ENCODE measurements at places on chromosomes 11 and 22. TPM values are rescaled to one million over a fixed set of nuclear protein-coding genes. Genes with fewer than 3 reads are reported as not detected.

Gene TMEM218
- polyA plus RNA-seq: 26.9 TPM

DNA sequence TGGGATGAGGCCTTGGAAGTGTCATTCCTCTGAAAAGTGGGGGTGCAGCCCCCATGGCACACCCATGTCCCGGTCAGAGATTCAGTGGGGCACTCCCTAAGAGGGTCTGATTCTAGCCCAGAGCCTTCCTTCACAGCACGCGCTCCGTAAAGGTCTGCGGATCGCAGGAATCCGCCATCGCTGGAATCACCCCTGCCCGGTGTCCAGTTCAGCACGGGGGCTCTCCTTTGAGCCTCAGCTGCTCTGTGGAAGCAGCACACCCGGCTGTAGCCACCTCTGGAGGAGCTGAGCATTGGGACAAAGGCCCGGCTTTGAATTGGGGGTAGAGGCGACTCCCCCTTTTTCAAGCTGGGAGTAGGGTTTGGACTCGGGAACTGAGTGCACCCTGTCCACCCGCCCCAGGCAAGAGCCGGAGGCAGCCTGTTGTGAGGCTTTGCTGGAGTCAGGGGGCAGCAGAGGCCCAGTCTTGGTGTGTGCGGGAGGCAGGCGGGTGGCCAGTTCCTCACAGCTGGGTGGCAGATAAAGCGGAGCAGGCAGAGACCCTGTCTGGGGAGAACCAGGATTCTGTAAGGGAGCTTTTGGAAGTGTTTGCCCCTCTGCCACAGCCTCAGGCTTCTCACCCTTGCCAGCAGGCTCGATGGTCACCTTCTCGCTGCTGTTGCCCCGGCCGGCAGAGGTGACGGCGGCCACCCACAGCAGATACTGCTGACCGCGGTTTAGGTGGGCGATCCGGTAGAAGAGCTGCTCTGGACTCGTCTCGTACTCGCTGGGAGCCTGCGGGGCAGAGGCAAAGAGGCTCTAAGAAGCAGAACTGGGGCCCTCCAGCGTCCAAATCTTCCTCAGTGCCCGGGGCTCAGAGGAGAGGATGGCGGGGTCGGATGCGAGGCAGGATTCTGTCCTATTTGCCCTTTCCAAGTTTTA lies 115.9 kb downstream of the CEP164 start:
- DNase-seq: peak; percentile 74

DNA sequence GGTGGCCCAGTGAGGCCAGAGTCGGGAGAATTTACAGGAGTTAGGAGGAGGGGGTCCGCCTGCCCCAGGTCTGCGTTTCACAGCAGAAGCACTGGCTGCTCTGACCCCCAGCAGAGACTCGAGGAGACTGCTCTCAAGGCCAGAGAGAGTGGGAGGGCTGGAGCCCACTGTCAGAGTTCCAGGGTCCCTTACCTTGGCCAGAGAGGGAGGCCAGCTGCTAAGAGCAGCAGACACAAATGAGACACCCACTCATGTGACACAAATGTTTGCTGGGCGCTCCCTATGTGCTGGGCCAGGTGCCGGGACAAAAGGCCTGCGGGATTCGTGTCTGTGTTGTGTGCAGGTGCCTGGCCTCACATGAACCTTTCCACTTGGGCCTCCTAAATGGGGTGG lies 2.8 kb upstream of the TNFRSF13C start:
- peak; percentile 49 for DNase-seq

GRCh38 chr11:37394236-37394870 lies 796.3 kb upstream of the RAG2 start:
- DNase-seq: no peak

Gene PCSK7
- polyA plus RNA-seq: 21.7 TPM

- no peak for DNase-seq
Observed at GRCh38 chr11:109153836-109154235, 268.2 kb upstream of the C11orf87 start.

Gene UPK3A
- polyA plus RNA-seq: not detected

GRCh38 chr22:45009606-45010531 lies at the start of gene PHF21B:
PHF21B (minus strand) TSS chr22:45010005; CDS start chr22:45009549, 456 bp downstream.
- DNase-seq: peak; percentile 72

DNA sequence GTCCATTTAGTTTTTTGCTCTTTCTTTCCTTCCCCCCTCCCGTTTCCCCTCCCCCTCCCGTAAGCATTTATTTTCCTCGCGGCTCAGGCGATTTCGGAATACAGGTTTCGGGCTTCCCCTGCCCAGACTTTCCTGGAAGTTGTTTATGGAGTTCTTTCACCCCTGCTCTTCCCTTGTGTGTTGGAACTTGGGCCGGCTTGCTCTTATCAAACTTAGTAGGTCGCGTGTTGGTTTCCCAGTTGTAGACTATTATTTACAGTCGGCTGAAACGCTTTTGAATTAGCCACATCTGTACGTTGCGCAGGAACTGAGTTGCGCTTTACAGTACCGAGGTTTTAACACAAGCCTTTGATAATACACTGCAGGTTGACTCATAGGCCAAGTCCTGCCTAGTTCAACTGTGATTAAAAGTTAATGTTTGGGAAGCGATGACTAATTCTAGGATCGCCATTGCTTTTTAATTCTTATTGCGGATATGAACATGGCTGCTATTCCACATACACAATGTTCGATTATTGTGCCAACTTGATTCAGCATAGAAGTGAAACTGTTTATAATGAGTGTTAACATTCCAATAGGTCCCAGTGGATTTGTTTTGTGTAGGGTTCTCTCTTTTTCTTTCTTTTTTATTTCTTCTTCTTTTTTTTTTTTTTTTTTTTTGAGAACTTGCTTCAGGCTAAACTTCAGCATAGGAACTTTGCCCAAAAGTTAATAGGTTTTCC lies 1.7 kb downstream of the YAP1 start:
- DNase-seq: peak; percentile 85

DNA sequence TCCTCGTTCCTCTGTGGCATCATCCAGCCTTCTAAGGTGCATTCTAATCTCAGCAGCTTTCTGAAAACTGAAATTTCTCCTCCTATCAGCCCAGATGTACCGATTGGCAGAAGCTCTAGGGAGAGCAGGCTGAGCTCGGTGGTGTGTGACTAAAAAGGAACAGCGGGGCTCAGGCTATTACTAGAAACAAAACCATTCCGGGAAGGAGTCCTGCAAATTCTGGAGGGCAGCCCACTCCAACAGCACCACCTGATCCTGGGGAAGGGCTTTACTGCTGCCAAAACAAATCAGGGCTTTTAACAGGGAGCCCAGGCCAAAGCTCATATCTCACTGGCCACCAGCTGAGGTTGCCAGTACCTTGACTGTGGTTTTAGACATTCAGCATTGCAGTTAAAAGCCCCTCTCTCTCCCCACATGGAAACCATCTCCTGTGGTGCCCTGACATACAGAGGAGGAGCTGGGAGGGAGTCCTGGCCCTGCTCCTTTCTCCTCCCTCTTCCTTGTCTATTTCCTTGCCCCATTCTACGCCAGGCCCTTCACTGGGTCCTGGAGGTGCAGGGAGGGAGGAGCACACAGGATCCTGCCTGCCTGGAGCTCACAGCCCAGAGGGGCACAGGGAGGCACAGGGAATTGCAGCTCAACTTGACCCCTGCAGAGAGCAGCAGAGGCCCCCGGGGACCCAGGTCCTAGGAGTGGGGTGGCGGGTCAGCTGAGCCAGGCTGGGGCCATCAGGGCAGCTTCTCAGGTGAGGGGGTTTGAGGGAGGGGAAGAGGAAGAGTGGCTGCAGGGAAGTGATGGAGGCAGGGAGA lies 889 bp downstream of the PLAAT4 start:
- peak; percentile 80 for DNase-seq

Gene SYT8
- 1.2 TPM for polyA plus RNA-seq

Gene PARVA
- polyA plus RNA-seq: 51.3 TPM

Gene MCHR1
- polyA plus RNA-seq: 0.24 TPM

GRCh38 chr11:819943-820649 lies 1.4 kb downstream of the PNPLA2 start:
- peak; percentile 80 for DNase-seq

- no peak for DNase-seq
Observed at GRCh38 chr11:76897233-76897632, 36.5 kb downstream of the ACER3 start.

- no peak for DNase-seq
Observed at GRCh38 chr11:83674102-83674896, 388.1 kb upstream of the CCDC90B start.
